Mesothelial cell of epicardium (in vitro differentiated cells): ENCODE measurements at places on chromosomes 4 and X. TPM values are rescaled to one million over a fixed set of nuclear protein-coding genes. Genes with fewer than 3 reads are reported as not detected.

- no peak for DNase-seq
These were observed 316.8 kb downstream of the HS3ST1 start for GRCh38 chr4:11111876-11112275.

GRCh38 chr4:101414496-101414895, 67.2 kb upstream of the PPP3CA start:
- no peak for DNase-seq

- no peak for DNase-seq
These were observed 19.4 kb upstream of the SMIM31 start for GRCh38 chr4:164734484-164734883.

- no peak for DNase-seq
These were observed 204.3 kb downstream of the SHROOM3 start for GRCh38 chr4:76639288-76639687.

DNA sequence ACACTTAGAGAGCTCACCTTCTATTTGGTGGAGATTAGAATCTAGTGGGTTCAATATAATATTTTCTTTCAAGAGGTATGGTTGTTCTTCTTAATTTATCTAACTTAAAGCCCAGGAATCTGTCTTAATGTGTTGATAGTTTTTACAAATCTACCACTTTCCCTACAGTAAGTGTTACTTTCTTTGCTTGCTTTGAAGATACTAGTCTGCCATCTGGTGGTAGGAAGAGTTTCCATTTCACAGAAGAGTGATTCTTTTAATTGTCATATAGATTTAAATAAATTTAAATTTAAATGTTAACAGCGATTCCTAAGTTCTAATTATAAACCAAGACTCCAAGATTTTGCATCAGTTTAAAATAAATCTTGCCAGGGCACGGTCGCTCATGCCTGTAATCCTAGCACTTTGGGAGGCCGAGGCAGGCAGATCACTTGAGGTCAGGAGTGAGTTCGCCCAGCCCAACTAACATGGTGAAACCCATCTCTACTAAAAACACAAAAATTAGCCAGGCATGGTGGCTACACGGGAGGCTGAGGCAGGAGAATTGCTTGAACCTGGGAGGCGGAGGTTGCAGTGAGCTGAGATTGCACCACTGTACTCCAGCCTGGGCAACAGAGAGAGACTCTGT, 43.5 kb downstream of the NUDT9 start:
- no peak for DNase-seq

- no peak for DNase-seq
These were observed 18.6 kb downstream of the ZCCHC4 start for GRCh38 chr4:25330905-25331808.

- no peak for DNase-seq
These were observed 135.9 kb upstream of the ARHGEF9 start for GRCh38 chrX:63920875-63921274.

DNA sequence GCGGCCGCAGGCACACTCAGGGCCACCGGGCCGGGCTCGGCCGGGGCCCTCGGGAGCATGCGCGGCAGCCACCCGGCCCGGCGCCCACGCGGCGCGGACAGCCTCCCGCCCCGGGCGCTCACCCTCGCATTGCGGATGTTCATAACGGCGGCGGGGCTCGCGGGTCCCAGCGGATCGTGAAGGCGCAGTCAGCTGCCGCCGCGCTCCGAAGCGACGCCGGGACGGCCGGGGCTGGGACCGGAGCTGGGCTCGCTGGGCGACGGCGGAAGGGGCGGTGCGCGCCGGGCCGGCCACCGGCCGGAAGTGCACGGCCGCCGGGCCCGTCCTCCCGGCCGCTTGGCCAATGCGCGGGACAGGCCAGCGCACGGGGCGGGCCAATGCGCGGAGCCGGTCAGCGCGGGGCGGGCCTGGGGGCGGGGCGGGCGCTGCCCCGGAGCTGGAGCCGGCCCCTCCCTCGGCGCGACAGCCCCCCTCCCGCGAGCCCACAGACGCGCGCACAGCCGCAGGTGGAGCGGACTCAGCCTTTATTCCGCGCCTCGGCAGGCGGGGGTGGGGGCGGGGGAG, at the start of gene NAA10:
NAA10 (minus strand) TSS at position 276 of the 564 bp plus-strand sequence; CDS start at position 143, 133 bp downstream.
- DNase-seq: peak; percentile 59

GRCh38 chrX:150767475-150768131, 74.4 kb downstream of the MTMR1 start:
- no peak for DNase-seq

GRCh38 chr4:184016759-184017668, 111.9 kb downstream of the STOX2 start:
- no peak for DNase-seq

DNA sequence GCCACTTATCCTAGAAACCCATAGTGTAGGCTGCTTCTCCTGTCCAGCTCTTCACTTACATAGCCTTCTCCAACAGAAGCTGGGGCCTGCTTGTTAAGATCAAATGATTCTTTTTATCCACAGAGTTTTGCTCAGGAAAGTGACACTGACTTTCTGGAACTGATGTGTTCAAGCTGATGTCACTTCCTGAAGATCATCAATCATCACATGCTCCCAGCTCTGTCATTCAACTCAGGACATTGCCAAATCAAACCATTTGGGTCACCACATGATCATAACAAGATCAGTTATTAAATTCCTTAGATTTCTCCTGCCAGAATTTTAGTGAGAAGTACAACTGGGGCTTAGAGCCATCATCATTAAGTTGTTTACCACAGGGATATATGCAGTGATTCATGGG, 39.4 kb downstream of the GLRA3 start:
- no peak for DNase-seq

GRCh38 chr4:56038487-56039162, 89.9 kb downstream of the CEP135 start:
- no peak for DNase-seq

GRCh38 chr4:30616942-30617646, 103.1 kb upstream of the PCDH7 start:
- no peak for DNase-seq

DNA sequence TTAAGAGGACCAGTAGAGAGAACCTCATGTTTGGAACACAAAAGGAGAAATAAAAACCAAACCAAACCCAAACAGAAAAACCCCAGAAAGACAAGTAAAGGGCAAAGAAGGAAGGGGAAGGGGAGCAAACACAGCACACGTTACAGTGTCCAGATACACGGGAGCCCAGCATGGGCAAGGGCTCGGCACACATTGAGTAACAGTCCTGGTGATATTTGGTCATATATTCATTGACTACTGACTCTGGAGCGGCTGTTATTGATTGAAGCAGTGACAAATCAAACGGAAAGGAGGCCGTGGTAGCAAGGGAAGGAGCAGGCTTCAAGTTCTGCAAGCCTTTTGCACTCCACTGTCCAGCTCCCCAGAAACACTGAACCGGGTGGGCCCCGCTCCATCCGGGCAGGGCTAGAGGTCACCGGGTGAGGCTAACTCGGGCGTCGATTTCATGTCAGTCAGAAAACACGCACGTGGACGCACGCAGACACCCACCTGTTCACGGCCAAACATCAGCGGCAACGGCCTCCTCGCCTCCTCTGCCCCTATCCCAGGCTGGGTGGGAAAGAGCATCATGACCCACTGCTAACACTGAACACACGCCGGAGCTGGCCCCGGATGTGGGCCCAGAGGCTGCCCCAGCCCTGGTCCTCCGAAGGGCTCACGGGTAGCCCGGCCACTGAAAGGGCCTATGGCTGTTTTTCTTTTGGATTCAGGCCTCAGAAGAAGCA, 3.7 kb upstream of the IRAK1 start:
- DNase-seq: no peak

DNA sequence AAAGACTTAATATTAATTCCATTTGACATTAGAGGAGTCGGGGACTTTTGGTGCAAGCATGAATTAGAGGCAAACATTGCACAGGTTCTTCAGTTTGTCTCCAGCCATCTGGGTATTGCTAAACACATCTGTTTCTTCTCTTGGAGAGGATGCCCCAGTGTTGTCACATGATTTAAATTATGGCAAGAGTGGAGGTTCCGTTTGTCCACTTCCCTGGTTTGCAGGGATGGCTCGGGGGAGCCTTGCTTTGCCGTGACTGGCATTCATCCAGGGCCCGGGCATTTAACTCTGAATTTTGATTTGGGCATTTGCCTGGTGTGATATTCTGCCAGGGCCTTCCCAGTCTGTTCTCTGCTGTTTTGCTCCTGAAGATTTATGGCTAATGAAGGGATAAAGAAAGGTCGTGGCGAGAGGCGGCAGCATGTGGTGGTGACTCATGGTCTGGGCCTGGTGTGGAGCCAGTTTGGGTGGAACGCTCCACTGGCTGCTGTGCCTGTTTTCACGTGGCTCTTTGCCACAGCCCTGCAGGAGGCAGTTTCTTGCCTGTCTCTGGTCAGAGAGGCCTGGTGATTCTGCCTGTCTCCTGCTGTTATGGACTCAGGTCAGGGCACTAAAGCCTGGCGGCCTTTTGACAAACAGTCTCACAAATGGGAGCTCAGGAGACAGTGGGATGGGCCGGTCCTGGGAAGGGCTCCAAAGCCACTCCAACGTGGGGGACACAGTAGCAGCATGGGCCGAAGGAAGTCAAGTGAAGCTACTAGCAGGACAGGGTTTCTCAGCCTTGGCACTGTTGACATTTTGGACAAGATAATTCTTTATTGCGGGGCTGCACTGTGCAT, 99.4 kb upstream of the PGRMC2 start:
- DNase-seq: no peak

- DNase-seq: no peak
These were observed 73.5 kb downstream of the FAM47B start for GRCh38 chrX:35016051-35016450.

DNA sequence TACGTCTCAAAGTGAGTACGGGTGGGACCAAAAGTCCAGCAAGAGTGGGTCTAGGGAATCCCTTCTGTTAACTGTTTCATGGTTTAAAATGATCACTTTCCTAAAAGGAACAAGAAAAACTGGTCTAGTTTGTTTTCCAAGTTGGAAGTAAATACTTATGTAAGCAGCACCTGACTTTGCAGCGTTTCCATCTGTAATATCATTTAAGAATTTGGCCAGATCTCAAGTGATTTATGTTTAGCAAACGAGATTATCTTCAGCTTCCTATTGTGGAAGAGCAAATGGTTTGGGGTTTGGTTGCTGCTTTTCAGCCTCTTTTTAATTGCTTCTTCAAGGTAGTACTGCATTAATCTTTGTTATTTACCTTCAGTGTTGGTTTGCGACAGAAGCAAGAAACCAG, 50.4 kb downstream of the FHIP1A start:
- DNase-seq: no peak

The PRR32 gene
- total RNA-seq: not detected in 3 replicates

The FAM184B gene
- 0.04 TPM in 2 of 3 replicates, not detected in the other for total RNA-seq

The MAGEA12 gene
- not detected in 3 replicates for total RNA-seq

The COL4A6 gene
- 99.4 to 102 TPM (median 102 TPM) in 3 replicates for total RNA-seq

The VCX2 gene
- not detected in 3 replicates for total RNA-seq

The H2BW2 gene
- total RNA-seq: 0.11 to 0.20 TPM in 2 of 3 replicates, not detected in the other

The HELT gene
- total RNA-seq: not detected in 3 replicates

The TMEM185A gene
- total RNA-seq: 26.8 to 29.9 TPM (median 29.3 TPM) in 3 replicates

The IDUA gene
- 63.3 to 68.6 TPM (median 65.8 TPM) in 3 replicates for total RNA-seq

The CCNA2 gene
- 17.5 to 18.7 TPM (median 18.6 TPM) in 3 replicates for total RNA-seq
